NCI-H1436 (cell line): ENCODE measurements at places on chromosomes 6 and 20.
A peak's percentile ranks its signal among the peaks of the same experiment; 100 is the strongest.

DNA sequence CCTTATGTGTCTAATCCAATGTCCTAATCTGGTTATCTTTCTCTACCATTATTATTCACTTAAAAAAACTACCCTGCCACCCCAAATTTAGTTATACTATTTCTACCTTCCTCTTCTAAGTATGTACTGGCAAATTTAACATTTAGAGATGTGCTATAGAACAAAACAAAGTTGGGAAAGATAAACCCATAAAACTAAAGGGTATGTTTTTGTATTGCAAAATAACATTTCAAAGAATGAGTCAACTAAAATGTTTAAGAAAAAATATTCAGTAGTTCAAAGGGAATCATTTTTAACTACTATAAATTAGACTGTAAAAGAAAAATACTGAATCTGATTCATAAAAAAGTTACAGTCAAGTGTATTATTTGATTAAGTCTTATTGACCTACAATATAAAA, 103.0 kb downstream of the LMBRD1 start:
- no peak for DNase-seq

- DNase-seq: no peak
These were observed 154.0 kb downstream of the PDSS2 start for GRCh38 chr6:107305391-107305790.

GRCh38 chr20:1375515-1375914, 17.3 kb downstream of the FKBP1A start:
- DNase-seq: no peak

DNA sequence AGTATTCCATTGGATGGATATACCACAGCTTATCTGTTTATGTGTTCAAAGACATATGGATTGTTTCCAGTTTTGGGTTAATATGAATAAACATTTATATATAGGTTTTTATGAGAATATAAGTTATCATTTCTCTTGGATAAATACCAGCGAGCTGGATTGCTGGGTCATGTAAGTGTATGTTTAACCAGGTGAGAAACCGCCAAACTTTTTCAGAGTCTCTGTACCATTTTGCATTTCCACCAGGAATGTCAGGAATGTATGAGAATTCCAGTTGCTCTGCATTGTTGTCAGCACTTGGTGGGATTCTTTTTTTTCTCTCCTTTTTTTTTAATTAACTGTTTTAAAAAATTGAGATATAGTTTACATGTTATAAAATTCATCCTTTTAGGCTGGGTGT, 52.1 kb downstream of the PHF20 start:
- no peak for DNase-seq

GRCh38 chr6:71197267-71197666, 91.3 kb upstream of the OGFRL1 start:
- no peak for DNase-seq

DNA sequence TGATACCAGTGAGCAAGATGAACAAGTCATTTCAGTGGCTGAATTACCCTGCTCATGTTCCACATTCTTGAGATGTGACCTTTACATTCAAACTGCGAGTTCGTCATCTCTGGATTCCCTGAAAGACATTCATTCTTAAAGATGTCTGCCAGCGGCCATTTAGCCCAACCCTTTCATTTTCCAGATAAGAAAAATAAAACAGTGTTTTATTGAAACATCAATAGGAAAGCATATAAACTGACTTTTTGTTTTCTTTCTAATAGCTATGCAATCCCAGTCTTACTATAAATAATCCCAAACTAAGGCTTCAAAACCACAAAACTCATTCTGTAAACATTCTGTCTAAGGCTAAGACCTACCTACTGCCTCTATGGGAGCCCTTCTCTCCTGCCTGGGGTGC, 134.0 kb downstream of the SAMD5 start:
- no peak for DNase-seq

- no peak for DNase-seq
These were observed 1156.9 kb upstream of the MAP3K7 start for GRCh38 chr6:91743756-91744155.

- DNase-seq: no peak
These were observed 20.7 kb upstream of the ADGB start for GRCh38 chr6:146578054-146578453.

GRCh38 chr20:59835448-59836395, 97.7 kb downstream of the SYCP2 start:
- DNase-seq: no peak

DNA sequence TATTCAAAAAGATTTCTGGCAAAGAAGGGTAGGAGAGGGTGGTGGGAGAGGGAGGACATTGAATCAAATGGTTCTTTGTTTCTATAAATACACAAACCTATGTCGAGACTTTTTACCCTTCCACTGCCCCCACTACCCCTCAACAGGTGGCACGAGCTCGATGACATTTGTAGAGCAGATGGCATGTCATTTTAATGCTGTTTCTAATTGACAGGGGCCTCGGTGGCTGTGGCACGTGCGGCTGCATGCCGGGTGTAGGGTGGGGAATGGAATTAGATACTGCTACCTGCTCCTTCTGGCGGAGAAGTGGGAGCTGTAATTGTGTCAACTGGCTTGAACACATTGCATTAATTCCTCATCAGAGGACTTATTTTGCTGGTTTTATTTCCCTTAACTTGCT, 29.1 kb upstream of the SASH1 start:
- no peak for DNase-seq

DNA sequence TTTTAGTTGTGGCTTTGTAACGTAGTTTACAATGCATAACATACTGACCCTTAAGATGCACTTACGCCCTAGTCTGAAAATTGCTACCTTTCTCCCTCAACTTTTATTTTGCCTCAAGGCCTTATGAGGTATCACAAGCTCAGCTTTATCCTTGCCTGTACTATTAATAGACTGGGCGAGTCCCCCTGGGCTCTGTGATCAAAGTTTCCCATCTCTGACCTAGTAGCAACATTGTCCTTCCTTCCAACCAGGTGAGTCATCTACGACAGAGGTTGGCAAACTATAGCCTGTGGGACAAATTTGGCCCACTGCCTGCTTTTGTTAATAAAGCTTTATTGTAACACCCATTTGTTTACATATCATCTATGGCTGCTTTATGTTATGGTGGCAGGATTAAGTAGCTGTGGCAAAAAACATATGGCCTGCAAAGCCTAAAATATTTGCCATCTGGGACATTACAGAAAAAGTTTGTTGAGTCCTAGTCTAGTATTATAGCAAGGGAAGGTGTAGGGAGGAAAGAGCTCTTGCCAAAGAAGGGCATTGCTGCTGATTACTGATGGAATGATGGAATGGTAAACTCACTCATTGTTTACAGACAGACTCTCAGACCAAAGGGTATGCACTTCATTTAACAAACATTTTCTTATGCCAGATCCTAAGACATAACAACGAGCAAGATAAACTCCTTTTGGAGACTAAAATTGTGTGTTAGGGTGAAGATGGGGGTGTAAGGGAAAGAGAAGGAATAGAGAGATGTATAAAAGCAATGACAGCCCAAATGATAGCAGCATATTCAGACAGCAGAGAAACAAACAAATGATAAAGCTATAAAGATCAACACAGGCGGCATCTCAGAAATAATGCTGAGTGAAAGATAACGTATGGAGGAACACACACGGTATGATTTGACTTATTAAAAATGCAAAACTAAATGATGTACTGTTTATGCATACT, 74.2 kb downstream of the SLC22A23 start:
- no peak for DNase-seq

DNA sequence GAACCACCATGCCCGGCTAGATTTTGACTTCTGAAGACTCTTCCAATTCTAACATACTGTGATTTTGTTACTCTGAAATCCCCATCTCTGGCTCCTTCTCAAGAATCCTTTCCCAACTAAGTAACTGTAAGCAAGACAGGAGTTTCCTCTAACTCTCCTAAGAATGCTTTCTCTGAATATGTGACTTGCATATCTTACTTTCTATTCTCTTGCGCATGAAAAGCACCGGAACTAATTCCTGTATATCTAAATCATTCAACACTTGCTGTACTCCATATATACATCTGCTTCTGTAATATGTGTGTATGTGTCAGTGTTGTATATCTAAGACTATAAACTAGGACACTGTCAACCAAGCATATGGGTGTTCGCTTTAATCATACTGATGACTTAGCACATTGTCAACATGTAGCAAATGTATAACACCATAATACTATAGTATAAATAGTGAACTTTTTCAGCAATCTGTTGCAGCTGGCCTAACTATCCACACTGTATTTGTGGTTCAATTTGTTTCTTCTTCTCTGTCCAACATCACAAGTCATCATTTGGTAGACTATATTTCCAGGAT, 108.1 kb upstream of the PRDM1 start:
- DNase-seq: no peak

GRCh38 chr6:50602292-50602691, 111.0 kb upstream of the TFAP2D start:
- DNase-seq: peak; percentile 2

DNA sequence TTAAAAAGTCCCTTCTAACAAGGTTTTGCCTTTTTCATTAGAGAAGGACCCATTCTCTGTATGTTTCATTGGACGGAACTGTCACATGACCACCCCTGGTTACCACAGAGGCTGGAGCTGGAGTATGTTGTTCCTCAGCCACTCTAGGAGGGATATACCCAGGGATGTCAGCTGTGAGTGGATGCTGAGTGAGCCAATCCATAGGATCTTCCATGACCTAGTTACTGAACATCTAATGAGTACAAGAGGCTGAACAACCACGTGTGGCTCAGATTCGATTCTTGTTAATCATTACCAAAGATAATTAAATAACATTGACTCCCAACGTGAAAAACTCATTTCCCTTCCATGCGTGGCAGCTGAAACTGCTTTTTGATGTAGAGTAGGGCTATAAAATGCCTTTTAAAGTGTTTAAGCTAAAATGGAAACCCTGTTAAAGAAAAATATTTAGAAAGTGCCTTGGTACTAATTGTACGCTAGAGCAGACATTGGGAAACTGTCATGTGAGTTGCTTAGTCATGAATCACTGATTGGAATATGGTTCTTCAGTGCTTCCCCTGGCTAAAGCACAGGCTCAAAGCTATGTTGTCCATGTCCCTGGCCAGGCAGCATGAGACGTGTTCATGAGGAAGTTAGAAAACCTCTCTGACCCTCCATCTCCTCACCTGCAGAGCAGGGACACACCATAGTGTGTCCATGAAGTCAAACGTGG, 256.1 kb downstream of the ZNF217 start:
- DNase-seq: no peak

GRCh38 chr6:73694711-73695411, 1.1 kb upstream of the CD109 start:
- DNase-seq: no peak
